ENCODE measurements at places on chromosomes 12 and 14. TPM values are rescaled to one million over a fixed set of nuclear protein-coding genes. Genes with fewer than 3 reads are reported as not detected.

TCL1B gene
- total RNA-seq, result not detected

RAD9B gene
- total RNA-seq, result 0.25 TPM

AMN gene
- total RNA-seq, result not detected

KDM5A gene
- total RNA-seq, result 71.2 TPM

DHH gene
- total RNA-seq, result 18.8 TPM

ARHGAP9 gene
- total RNA-seq, result under 0.01 TPM
